ENCODE measurements at places on chromosomes 7 and 10.

- ATAC-seq, result peak; percentile 53
These were observed 561 bp downstream of the PLEKHA1 start for GRCh38 chr10:122374859-122375678.

GRCh38 chr10:122587098-122587760 lies 26.7 kb downstream of the DMBT1 start:
- no peak for ATAC-seq

DNA sequence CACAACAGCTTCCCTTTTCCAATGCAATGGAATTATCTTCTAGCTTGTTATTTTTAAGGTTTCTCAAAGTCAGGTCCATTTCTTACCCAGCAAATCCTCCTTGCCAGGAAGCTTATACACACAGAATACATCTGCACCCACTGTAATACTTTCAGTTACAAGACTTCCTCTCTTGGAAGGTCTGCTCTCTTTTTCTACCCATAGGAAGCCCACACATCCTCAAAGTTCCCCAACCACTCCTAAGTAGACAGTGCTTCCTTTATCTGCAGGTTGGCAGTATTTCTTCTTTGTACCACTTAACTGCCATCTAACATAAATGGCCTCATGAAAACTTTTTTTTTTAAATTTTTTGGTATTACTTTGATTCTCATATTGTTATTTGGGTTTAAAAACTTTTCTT lies 155.6 kb downstream of the TAX1BP1 start:
- no peak for ATAC-seq

DNA sequence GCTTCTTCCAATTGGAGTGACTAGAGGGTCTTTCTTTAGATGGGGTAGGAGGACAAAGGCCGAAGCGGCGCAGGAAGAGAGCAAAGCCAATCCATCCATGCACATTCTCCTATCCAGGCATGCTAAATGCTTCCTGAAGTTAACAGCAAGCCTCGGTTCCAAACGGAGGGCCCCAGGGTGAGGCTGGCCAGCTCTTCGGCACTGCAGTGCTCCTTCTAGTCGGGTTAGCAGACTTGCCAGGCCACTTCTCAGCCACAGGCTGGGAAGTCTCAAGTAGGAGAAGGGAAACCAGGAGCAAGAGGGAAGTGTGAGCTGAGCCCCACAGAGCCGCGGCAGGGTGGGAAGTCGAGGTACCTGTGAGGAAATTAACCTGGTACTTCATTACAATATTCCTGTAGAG lies 253.8 kb upstream of the INHBA start:
- ATAC-seq, result peak; percentile 32

DNA sequence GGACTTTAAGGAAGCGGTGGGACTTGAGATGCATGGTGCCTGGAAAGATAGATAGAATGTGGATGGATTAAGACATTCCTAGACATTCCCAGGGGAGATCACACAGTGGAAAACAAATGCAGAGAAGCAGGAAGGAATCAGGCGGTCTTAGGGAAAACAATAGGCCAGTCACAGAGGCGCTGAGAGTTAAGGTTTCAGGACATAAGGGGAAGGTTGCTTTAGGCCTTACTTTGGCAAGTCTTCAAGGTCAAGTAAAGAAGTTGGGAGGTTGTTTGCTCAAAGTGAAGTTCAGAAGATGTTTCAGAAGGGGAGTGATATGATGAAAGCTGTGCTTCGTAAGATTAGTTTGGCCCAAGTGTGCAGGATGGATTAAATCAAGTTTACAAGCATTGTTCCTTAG lies 109.4 kb downstream of the SUGCT start:
- no peak for ATAC-seq

DNA sequence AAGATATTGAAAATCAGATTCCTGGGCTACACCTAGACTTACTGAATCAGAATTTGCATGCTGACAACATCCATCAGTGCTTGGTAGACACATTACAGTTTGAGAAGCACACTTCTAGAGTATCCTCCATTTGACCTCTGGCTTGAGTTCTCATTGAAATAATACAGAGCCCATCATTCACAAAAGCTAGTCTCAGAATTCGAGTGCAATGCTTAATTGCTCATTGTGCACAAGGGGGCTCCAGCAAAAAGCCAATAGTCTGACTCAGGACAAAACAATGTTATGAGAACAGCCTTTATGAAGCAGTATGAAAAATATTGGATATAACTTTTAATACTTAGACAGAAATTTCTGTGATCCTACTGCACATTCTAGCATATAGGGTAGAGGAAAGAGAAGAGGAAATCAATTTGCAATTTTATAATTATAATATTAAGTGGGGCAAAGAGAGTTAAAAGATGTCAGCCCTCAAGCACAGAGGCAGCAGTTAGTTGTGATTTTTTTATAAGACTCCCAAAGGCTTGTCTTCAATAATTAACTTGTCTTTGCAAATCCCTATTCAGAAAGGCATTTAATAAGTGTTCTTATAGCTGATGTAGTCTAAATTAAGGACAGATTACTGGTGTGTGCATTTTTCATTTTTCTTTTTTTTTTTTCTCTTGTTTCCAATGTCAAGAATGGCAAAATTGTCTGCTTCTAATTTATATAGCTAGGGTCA lies 105.8 kb upstream of the ANK3 start:
- peak; percentile 78 for ATAC-seq

- no peak for ATAC-seq
These were observed 593.4 kb upstream of the GHITM start for GRCh38 chr10:83545901-83546391.

- no peak for ATAC-seq
These were observed 35.2 kb upstream of the ITPRID1 start for GRCh38 chr7:31478721-31479120.

DNA sequence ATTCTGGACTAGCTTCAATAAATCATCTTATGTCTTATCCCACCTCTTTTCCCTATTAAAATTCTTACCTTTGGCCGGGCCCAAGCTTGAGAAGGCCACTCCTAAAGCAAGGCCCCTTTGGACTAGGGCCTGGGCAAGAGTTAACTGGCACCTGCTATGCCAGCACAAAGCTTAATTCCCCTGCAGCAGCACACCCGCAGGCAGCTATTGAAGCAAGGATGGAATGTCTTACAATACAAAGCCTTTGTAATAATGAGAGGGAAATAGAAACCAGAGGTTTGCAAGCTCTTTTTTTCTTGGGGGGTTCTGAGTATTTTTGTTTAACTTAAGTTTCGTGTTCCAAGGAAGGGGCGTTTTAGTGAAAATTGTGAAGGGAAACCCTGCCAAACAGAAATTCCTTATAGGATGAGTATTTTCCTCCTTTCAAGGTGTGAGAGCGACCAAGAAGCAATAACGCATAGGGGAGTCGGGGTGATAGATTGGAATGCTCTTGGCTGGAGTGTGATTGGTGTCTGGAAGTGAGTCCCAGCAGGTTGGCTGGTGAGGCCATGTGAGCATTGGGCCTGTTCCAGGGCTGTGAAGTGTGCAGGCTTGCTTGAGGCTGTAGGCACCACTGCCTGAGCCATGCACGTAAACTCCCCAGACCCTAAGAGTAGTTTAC lies 148.5 kb downstream of the KIAA1217 start:
- ATAC-seq, result no peak

GRCh38 chr10:49168831-49169500 lies 19.2 kb downstream of the TMEM273 start:
- no peak for ATAC-seq

- no peak for ATAC-seq
These were observed 2.5 kb downstream of the INTS1 start for GRCh38 chr7:1501487-1502270.

DNA sequence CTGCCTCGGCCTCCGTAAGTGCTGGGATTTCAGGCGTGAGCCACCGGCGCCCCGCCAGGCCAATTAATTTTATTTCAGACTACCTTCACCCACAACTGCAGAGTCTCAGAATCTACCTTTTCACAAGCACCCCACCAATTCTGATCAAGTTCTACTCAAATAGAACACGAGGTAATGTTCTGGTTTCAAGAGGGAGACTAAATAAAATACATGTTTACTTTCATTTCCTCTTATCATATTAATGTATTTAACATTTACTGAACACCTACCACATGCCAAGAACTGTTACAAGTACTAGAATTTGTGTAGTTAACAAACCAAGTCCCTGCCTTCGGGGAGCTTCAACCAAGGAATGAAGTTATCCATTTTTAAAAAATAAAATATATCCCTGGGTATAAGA lies 25.5 kb upstream of the RGS10 start:
- no peak for ATAC-seq

All from SK-N-SH treated with all-trans-retinoic acid at 6 μM for 48 hours (cell line).